CD4-positive, alpha-beta T cell treated with Interleukin-2 at 100 ng/mL for 4 hours (primary cell): ENCODE measurements at places on chromosomes 13 and 19.

- peak; percentile 27 for DNase-seq
Observed at GRCh38 chr19:35828692-35829301, 16.2 kb upstream of the PRODH2 start.

GRCh38 chr13:109869312-109870237 is 83.2 kb upstream of the IRS2 start:
- DNase-seq, result no peak

DNA sequence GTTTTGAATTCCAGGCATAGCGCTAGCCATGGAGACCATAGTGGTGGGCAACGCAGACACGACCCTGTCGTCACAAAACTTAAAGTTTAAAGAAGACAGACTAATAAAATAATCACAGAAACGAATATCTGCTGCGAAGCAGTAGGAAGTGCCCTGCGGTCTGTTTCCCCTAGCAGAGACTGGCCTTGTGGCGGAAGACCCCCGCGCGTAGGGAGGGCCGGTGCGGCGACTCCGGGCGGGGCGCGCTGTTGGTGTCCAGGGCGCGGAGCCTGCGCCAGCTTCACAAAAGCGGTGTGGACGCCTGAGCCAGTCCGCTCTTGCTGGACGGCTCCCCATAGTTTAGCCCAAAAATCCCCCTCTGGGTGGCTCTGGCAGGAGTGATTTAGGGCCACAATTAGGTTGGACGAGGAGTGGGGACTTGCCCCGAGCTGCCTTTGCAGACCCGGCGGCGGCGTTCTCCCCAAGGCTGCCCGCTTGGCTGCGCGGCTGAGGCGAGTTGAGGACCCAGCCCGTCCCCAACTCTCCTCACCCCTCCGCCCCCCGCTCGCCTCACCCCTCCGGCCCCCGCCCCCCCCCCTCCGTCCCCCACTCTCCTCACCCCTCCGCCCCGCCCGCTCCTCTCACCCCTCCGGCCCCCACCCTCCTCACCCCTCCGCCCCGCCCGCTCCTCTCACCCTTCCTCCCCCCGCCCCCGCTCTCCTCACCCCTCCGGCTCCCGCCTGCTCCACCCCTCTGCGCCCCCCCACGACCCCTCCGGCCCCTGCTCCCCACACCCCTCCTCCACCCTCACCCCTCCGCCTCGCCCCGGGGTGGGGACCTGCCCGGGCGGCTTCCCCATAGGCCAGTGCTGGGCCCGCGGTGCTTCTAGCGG is 14.2 kb upstream of the LATS2 start:
- no peak for DNase-seq

- DNase-seq, result peak; percentile 59
Observed at GRCh38 chr19:41575998-41576397, at the start of gene CEACAM21. Gene CEACAM21, plus strand, starts transcription at chr19:41576166. Its CDS starts 109 bp downstream, at chr19:41576275.

DNA sequence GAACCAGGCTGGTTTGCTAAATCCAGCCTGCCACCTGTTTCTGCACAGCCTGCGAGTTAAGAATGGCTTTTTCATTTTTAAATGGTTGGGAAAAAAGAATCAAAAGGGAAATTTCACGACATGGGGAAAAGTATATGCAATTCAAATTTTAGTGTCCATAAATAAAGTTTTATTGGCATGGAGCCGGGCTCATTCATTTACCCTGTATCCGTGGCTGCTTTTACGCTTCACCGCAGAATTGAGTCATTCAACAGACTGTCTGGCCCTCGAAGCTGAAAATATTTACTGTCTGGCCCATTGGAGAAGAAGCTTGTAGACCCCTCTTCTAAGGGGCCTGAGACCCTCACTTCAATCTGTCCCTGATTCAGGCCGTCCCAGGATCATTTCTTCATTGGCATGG is 26.1 kb downstream of the IER2 start:
- no peak for DNase-seq

DNA sequence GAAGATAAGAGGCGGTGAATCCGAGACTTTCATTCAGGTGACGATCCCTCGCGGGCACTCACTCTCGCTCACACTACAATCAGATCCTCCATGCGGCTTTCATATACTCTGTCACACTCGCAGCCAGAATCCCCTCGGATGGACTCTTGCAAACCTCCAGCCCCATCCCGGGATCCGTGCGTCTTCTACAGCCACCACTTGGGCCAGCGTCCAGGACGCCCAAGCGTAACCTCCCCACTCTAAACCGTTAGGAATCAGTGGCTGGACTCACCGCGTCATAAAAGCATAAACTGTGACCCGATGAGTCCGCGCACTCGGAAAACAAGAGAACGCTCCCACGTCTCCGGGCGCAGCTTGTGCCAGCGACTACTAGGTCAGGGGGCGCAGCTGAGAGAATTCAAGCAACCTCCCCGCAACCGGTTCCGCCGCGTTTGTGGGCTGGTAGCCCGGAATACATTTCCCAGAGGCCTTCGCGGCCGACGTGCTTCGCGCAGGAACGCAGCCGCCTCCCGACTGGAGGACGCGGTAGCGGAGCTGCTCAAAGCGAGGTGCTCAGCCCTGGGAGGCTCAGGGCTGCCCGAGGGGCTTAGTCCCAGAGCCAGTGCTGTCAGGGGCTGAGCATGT is 27.6 kb downstream of the ZNF607 start:
- peak; percentile 81 for DNase-seq

- DNase-seq, result no peak
Observed at GRCh38 chr13:27635266-27635665, 13.6 kb downstream of the POLR1D start.

DNA sequence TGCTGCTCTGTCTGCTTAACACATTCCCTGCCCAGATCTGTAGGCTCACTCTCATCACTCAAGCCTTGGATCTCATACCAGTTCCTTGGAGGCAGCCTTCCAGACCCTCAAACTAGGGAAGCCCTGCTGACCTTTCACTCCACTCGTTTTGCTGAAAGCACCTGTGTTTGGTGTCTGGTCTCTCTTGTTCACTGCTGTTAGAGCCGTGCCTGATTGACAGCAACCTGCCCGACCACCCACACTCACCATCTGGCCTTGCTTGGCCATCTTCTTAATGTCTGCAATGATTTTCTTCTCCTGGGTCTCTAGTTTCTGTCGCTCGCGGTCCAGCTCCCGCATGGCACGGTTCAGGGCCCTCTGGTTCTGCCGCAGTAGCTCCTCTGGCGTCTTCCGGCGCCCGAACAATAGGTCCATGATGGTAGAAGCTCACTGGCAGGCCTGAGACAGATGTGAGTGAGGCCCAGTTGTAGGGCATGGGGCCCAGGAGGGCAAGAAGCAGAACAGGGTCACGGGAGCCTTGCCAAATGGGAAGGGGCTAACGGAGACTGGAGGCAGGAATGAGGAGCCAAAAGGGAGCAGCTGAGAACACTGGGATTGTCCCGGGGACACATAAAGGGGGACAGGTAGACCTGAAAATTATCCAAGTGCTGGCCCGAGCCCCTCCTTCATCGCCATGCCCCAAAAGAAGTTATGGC is 959 bp downstream of the CHMP2A start:
- no peak for DNase-seq

- DNase-seq, result no peak
Observed at GRCh38 chr13:86569974-86570373, 770.8 kb upstream of the SLITRK6 start.

DNA sequence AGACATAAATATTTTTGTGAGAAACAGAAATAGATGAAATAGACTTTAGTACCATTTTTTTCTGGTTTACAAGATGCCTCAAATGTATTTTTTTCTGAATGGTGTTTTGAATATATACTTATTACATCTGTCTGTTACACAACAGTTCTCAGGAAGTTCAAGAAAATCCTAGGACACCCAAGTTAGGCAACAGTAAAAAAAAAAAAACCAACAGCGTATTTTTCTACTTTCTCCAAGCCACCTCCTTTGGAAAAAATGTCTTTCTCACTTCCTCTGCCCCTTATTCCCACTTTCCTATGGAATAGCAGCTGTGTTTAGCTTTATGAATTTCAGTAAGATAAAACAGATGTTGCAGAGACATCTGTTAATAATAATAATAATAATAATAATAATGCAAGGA is 489.6 kb upstream of the KLF12 start:
- DNase-seq, result no peak

- DNase-seq, result peak; percentile 31
Observed at GRCh38 chr19:3547301-3547731, 8.3 kb downstream of the TEKTIP1 start.

- no peak for DNase-seq
Observed at GRCh38 chr13:44393391-44393790, 19.8 kb downstream of the SERP2 start.

- DNase-seq, result no peak
Observed at GRCh38 chr13:29427937-29428309, 167.6 kb downstream of the SLC7A1 start.

DNA sequence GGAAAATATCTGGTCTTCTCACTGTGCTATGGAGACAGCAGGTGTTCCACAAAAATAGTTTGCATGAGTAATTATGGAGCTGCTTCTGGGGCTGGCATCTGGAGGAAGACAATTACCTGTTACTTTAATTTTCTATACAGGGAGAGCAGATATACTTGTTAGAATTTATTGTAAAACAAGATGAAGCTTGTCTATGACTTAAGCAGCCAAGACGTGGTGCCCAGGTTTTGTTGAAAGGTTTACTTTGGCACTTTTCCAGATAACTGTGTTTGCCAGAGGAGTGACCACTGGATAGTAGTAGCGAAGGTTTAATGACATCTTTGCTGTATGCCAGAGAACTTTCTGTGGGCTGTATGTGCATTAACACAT is 134.5 kb upstream of the KL start:
- no peak for DNase-seq

DNA sequence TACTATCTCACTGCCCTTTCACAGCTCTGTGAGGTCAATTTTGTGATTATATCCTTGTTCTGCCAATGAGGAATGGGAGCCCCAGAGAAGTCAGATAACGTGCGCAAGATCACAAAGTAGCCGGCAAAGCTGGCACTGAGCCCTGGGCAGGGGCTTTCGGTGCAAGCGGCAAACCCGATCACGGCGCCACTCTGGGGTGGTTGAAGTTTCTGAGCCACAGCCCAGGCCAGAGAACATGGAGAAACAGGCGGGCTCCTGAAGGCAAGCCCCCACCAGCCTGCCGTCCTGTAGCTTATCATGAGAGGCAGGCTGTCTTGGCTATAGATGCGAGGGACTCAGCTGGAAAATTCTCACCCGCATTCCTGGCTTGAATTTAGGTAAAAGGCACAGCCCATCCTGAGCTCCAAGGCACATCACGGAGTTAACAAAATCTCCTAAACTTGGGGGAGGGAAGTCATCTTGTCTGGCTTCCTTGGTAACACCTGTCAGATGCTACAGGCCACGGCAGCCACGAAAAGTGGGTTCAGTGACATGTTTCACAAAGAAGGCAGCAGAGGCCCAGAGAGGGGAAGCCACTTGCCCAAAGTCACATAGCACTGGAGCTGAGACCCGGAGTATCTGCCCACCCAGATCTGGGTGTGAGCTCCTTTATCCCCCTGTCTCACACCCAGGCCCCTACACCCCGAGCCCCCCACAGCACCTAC is 12.5 kb downstream of the TNNT1 start:
- no peak for DNase-seq

DNA sequence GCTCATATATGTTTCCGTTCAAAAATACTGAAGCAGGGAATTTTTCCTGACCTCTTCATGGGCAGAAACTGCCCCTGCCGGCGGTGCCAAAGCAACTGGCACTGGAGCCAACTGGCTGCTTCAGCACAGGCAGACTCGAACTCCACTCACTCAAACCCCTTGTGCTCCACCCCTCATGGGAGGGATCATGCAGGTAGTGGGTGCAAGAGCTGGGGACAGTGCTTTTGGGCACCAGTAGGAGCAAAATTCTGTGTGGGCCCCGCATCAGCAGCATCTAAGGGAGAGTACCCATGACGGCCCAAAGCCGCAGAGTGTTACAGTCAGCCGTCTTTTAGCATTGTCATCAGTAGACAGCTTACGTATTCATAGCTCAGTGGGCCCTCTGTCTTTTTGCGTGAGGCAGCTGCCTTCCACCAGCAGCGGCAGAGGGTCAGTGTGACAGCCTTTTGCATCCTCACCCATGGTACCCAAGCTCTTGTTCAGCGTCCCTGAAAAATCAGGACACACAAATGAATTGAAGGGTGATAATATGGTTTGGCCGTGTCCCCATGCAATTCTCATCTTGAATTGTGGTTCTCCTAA is 393.8 kb downstream of the SLITRK6 start:
- DNase-seq, result no peak

DNA sequence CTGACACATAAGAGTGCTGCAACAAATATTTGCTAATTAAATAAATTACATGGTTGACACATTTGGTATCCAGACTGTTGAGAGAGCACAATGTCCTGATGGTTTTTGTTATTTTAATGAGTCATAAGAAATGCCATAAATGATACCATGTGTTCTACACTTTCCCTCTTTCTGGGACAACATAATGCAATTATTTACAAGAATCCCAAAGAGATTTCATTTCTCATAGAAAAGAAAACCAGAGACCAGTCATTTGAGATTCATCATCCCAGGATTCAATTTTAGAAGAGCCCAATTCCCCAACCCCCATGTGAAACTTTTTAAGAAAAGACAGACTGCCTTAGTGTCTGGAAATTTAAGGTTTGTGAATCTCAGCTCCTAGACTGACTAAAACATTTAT is 399.6 kb downstream of the DCT start:
- no peak for DNase-seq

GRCh38 chr13:71877256-71877653 is 10.3 kb upstream of the DACH1 start:
- no peak for DNase-seq

GRCh38 chr19:30621326-30621920 is 249.2 kb downstream of the ZNF536 start:
- DNase-seq, result no peak

DNA sequence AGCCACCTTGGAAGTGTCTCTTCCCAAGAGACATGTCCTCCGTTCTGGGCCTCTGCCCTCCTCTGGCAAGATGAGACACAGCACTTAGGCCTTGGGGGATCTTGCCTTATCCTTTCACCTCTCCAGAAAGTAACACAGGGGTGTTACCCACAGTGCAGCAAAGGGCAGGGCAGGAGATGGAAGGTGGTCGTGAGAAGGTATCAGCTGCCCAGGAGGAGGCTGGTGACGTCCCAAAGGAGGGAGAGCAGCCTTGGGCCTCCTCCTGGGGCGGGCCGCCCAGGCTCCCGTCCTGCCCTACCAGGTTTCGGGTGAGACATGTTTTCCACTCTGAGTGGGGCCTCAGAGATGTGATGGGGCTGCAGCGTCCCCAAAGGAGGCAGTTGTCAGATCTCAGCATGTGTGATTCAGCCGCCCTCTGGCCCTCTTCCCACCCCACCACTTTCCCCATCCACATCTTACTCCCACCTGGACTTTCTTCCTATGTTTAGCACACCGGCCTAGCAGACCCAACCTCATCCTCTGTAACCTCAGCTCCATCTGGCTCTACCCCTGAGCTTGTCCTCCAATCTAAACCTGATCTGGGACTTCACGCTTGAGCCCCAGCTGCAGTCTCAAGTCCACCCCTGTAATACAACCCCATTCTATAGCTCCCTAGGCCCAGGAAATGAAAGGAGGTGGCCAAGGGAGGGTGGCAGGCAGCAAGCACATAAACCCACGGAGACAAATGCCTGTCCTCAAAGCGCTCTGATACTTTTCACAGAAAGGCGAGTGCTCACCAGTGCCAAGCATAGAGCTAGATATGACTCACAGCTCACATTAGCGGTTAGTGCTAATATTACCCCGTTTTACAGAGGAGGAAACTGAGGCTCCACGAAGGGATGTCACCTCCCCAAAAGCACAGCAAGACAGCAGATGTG is 9.3 kb downstream of the POU2F2 start:
- DNase-seq, result peak; percentile 67

- no peak for DNase-seq
Observed at GRCh38 chr13:89097994-89098393, 1426.8 kb downstream of the SLITRK5 start.

- no peak for DNase-seq
Observed at GRCh38 chr13:87538366-87539052, 132.7 kb upstream of the SLITRK5 start.
